NCI-H774 (cell line): ENCODE measurements at places on chromosomes 7 and 10.

DNA sequence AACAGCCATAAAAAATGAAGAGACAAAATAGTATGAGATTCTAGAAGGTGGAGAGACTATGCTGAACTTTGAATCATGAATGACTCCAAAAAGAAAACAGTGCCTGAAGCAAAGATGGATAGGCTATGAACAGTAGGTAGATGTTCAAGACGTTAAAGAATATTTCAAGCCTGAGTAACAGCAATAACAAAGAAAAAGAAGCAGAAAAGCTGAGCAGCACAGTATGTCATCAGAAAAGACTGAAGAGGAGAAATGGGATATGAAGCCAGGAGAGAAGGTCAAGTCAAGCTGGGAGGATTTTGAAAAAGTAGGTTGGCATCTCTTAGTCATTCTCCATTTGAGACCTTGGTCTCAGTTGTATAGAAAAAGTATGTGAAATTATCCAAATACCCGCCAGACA is 484.4 kb downstream of the SORCS1 start:
- DNase-seq: no peak

DNA sequence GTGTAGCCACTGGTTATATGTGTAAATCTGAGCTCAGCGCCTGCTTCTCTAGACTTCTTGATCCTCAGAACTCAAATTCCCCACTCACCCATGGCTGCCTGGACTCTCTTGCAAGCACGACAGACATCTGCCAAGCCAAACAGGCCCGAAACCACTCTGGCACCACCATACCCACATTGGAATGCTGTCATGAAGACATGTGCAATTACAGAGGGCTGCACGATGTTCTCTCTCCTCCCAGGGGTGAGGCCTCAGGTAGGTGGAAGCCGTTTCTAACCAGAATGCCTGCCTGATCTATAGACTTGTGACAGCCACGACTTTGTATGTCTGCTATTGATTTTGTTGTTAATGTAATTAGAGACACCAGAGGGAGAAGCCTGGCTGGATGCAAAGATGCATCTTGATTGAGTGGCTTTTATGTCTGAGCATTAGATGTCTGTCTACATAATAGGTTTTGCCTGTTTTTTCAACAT is 4.0 kb downstream of the BAMBI start:
- DNase-seq: no peak

- DNase-seq: no peak
Measured at GRCh38 chr10:127398140-127398970, 150.8 kb upstream of the NPS start.

DNA sequence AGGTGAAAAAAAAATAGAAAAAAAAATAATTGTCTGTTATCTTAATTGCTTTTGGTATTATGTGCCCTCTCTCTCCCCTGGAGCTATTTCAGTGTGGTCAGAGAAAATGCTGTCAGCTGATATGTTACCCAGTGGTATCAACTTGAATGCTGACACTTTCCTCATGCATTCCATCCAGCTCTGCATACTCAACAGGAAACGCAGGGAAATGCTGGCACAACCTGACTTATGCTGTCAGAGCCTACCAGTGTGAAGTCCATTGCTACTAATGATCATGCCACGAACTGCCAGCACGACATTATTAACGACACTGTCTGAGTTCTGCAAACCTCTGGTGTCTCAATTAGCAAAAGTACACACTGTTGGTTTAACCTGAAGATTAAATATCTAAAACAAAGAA is 182.8 kb downstream of the ZWINT start:
- DNase-seq: no peak

GRCh38 chr10:101588879-101589278 is 758 bp downstream of the DPCD start:
- DNase-seq: no peak

DNA sequence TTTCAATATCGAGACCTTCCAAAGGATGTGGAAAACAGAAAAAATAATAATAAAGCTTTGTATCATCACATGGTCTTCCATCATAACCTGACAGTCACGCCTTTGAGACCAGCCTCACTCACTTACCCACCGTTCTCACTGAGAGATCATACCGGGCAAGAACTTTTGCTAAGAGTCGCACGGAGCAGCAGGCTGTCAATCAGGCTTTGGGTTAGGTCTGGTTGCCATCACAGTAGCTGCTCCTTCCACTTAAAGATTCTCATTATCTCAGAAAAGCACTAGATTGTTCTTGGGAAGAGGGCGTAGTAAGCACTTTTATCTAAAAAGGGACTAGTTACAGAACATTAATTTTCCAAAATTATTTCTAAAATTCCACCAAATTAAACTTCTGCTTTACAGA is 2.0 kb downstream of the RELN start:
- DNase-seq: no peak

GRCh38 chr10:96663797-96664196 is 56.5 kb downstream of the PIK3AP1 start:
- DNase-seq: no peak

DNA sequence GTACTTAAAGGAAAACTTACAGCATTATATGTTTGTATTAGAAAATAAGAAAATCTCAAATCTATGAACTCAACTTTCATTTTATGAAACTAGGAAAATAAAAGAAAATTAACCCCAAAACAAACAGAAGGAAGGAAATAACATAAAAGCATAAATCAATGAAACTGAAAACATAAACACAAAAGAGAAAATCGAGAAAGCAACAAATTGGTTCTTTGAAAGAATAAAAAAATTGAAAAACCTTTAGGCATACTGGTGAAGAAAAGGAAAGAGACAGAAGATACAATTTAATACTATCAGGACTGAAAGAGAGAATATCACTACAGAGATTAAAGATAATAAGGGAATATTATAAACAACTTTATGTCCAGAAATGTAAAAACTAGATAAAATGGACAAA is 21.2 kb downstream of the PRTFDC1 start:
- DNase-seq: no peak

- DNase-seq: peak; percentile 34
Measured at GRCh38 chr10:33273295-33274002, 61.0 kb downstream of the NRP1 start.

DNA sequence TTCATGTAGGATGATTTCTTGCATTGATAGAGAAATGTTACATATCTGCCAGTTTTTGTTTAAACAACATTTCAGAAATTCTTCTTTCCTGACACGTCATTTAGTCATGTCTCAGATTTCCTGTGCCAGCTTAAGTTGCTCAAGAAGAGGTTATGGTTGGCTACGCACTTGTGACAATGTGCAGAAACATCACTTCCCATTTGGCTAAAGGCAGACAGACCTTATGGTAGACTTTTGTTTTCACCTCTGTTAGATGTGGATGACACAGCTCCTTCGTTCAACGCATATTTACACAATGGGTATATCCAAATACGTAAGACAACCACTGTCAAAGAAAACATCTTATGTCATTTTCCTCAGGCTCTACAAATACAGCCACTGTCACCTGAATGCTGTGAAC is 125.8 kb downstream of the DOCK4 start:
- no peak for DNase-seq

- no peak for DNase-seq
Measured at GRCh38 chr10:88428442-88428841, 154.7 kb downstream of the RNLS start.

- peak; percentile 51 for DNase-seq
Measured at GRCh38 chr10:28722065-28722803, 44.9 kb downstream of the BAMBI start.

GRCh38 chr7:3042861-3043489 is 692 bp downstream of the CARD11 start:
- no peak for DNase-seq

DNA sequence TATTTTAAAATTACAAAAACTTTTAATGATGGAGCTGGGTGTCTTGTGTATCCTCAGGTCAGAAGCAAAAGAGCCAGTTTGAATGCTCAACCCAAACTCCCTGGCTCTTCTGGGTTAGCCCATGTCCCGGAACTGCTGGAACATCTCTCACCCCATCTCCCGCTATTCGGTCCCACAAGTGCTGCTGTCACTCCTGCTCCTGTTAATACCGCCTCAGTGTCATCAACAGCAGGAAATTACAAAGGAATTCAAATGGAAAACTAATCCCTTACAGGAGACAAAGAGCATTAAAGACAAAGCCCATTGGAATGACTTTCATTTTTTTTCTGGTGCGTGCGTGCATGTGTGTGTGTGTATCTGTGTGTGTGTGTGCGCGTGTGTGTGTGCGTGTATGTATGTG is 112.0 kb upstream of the C7orf33 start:
- DNase-seq: no peak
